ENCODE measurements at places on chromosomes 13 and 19.

DNA sequence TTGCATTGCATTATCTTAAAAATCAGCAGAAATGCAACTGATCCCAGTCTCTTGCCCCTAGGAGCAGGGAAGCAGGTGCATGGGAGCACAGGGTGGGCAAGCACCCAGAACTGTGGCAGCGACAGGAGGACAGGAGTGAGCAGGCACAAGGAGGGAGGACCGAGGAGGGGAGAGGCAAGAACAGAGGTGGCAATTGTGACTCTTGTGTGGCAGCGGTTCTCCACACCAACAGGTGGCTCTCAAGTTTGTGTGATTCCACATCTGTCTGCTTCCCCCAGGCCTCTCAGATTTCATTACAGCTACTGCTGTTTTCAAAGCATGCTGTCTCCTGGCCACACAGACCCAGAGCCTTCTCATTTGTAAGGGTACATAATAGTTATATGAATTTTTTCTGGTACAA, 108.5 kb downstream of the STK24 start:
- no peak overlapping the region for H3K4me3 ChIP-seq
- H3K27me3 ChIP-seq: no peaks in the 10 kb centered on the region
- no peaks in the 10 kb centered on the region for H3K36me3 ChIP-seq

- H3K36me3 ChIP-seq: no peaks in the 10 kb centered on the region
- H3K4me3 ChIP-seq: no peak overlapping the region
- H3K27ac ChIP-seq: no peak overlapping the region
- H3K4me1 ChIP-seq: no peaks in the 10 kb centered on the region
- DNase-seq: no peak
- no peaks in the 10 kb centered on the region for H3K27me3 ChIP-seq
Observed at GRCh38 chr13:72383646-72384045, 343.8 kb downstream of the MZT1 start.

DNA sequence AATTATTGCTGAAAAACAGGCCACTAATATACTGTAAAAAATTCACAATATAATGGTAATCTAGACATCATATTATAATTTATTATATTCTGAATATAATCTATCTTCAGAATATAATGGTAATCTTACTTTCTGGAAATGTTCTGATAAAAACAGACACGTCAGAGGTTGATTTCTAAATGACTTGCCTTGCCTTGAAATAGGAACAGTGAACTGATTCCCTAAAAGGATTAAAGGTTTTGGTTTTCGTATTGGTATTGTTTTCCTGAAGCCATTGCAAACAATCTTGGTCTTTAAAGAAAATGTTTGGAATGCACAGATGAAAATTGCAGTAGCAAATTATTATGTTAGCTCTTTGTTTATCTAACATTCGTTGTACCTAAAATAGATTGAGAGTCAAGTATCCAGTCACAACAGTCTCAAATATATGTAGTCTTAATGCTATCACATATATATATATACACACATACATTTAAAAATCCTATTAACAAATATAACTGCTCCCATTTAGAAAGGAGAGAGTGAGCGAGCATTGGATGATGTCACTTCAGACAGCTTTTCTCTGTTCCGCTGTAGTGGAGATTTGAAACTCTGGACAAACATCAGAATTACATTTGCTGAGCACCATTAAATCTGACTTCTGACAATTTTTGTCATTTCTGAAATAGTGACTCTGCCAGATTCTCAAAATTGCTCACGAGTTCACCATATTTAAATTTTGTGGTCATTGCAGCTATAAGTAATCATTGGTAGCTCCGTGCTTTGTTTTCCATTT, 1.7 kb downstream of the ITM2B start:
- peak overlapping the region; percentile 21 for H3K27ac ChIP-seq
- no peaks in the 10 kb centered on the region for H3K27me3 ChIP-seq
- H3K4me3 ChIP-seq: no peak overlapping the region
- H3K36me3 ChIP-seq: peaks cover 2% of the 10 kb centered on the region

GRCh38 chr13:68107667-68108066, 877.5 kb upstream of the PCDH9 start:
- no peak for DNase-seq
- H3K27ac ChIP-seq: no peak overlapping the region
- no peak overlapping the region for H3K4me3 ChIP-seq
- H3K4me1 ChIP-seq: no peaks in the 10 kb centered on the region
- no peaks in the 10 kb centered on the region for H3K36me3 ChIP-seq

GRCh38 chr13:22162889-22163288, 492.0 kb downstream of the FGF9 start:
- H3K4me3 ChIP-seq: no peak overlapping the region
- no peaks in the 10 kb centered on the region for H3K27me3 ChIP-seq
- no peaks in the 10 kb centered on the region for H3K4me1 ChIP-seq
- no peaks in the 10 kb centered on the region for H3K36me3 ChIP-seq
- DNase-seq: no peak

GRCh38 chr13:46577696-46578589, 25.0 kb downstream of the LRCH1 start:
- no peaks in the 10 kb centered on the region for H3K4me1 ChIP-seq
- H3K4me3 ChIP-seq: no peak overlapping the region
- no peaks in the 10 kb centered on the region for H3K36me3 ChIP-seq
- DNase-seq: no peak

DNA sequence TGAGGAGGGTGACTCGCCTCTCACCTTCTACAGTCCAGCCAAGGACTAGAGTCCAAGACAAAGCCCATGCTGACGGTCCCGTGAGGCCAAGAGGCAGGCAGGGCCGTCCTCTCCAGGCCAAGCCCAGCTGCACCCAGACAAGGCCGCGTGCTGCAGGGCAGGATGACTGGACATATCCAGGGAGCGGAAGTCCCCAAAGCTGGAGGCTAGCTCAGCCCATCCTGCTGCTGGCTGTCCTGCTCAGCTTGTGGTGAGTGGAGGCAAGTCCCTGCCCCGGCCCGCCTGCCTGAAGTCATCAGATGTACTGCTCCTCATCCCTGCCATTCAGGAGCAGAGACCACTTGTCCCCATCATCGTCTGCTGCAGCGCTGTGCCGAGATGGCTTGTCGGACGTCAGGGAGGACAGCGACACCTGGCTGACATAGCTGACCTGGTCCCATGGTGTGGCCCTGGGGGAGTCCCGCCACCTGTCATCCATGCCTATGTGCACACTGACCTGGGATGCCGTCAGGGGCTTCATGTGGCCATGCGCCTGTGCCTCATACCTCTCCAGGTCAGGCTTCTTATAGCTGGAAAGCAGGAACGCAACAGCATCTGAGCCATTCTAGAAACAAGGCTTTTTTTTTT, 72.8 kb downstream of the CCDC70 start:
- H3K4me1 ChIP-seq: no peaks in the 10 kb centered on the region
- no peaks in the 10 kb centered on the region for H3K36me3 ChIP-seq
- H3K27ac ChIP-seq: no peak overlapping the region
- H3K4me3 ChIP-seq: no peak overlapping the region
- no peak for DNase-seq
- no peaks in the 10 kb centered on the region for H3K27me3 ChIP-seq

GRCh38 chr19:3963458-3964255, 7.2 kb downstream of the DAPK3 start:
- peaks cover 3% of the 10 kb centered on the region for H3K36me3 ChIP-seq
- H3K4me1 ChIP-seq: peaks cover 3% of the 10 kb centered on the region
- no peak overlapping the region for H3K4me3 ChIP-seq

DNA sequence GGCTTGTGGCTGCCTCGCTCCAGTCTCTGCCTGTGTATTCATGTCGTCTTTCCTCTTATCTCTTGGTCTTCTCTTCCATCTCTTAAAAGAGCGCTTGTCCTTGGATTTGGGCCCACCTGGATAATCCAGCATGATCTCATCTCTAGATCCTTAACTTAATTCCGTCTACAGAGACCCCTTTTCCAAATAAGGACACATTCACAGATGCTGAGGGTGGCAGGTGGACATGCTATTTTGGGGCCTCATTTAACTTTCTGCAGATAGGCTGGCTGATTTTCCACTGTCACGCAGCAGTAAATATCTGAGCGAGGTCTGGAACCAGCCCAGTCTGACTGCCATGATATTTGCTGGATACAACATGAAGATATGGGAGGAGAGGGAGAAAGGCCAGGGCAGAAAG, 41.5 kb upstream of the TSHZ3 start:
- H3K27me3 ChIP-seq: no peaks in the 10 kb centered on the region
- no peaks in the 10 kb centered on the region for H3K4me1 ChIP-seq
- H3K4me3 ChIP-seq: no peak overlapping the region
- H3K27ac ChIP-seq: no peak overlapping the region
- no peak for DNase-seq

DNA sequence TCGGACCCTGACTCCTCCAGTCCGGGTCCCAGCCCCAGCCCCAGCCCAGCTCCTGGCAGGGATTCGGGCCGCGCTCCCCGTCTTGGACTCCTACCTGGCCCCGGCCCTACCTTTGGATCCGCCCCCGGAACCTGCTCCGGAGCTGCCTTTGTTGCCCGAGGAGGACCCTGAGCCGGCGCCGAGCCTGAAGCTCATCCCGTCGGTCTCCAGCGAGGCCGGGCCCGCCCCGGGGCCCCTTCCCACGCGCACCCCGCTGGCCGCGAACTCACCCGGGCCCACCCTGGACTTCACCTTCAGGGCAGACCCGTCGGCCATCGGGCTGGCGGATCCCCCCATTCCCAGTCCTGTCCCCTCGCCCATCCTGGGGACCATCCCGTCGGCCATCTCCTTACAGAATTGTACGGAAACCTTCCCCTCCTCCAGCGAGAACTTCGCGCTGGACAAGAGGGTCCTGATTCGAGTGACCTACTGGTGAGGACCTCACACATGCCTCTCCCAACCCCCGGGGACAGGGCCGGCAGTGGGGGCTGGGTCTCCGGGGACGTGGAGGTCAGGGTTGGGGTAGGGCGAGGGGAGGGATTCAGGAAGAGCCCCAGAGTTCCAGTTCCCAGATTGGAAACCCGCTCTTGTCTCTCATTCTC, 732 bp downstream of the SELENOV start:
- H3K4me3 ChIP-seq: peak overlapping the region; percentile 55
- peaks cover 26% of the 10 kb centered on the region for H3K4me1 ChIP-seq
- H3K27me3 ChIP-seq: peaks cover 23% of the 10 kb centered on the region
- DNase-seq: no peak

GRCh38 chr19:47418692-47419029, 666 bp downstream of the MEIS3 start:
- peak overlapping the region; percentile 39 for H3K4me3 ChIP-seq
- peaks cover 4% of the 10 kb centered on the region for H3K4me1 ChIP-seq
- no peak overlapping the region for H3K27ac ChIP-seq

DNA sequence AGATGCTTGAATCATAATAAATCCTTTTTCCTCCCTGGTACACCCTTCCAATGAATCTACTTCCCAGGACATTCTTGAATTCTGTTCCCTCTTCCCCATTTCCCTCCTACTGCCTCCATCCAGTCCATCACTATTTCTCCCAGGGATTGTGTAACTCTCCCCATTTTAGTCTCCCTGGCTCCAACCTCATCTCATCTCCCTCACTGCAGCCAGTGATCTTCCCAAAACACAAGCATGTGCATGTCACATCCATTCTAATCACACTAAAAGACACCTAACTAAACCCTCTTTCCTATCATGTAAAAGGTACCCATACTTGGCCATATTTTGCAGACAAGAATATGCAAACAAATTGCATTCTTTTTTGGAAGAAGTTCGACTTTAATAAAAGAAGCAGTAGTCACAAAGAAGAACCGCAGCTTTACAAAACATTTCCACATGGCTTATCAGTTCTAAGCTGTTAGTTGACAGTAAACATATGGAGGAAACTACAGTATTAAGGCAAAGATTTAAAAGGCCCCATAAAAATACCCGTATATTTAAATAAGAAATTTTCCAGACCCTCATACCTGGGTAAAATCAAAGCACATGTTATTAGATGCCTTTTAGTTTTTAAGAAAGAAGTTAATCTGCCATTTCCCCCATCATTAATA, 111.0 kb downstream of the KCTD12 start:
- H3K27me3 ChIP-seq: no peaks in the 10 kb centered on the region
- H3K4me3 ChIP-seq: no peak overlapping the region
- H3K4me1 ChIP-seq: no peaks in the 10 kb centered on the region
- H3K27ac ChIP-seq: no peak overlapping the region
- DNase-seq: no peak
- H3K36me3 ChIP-seq: no peaks in the 10 kb centered on the region

DNA sequence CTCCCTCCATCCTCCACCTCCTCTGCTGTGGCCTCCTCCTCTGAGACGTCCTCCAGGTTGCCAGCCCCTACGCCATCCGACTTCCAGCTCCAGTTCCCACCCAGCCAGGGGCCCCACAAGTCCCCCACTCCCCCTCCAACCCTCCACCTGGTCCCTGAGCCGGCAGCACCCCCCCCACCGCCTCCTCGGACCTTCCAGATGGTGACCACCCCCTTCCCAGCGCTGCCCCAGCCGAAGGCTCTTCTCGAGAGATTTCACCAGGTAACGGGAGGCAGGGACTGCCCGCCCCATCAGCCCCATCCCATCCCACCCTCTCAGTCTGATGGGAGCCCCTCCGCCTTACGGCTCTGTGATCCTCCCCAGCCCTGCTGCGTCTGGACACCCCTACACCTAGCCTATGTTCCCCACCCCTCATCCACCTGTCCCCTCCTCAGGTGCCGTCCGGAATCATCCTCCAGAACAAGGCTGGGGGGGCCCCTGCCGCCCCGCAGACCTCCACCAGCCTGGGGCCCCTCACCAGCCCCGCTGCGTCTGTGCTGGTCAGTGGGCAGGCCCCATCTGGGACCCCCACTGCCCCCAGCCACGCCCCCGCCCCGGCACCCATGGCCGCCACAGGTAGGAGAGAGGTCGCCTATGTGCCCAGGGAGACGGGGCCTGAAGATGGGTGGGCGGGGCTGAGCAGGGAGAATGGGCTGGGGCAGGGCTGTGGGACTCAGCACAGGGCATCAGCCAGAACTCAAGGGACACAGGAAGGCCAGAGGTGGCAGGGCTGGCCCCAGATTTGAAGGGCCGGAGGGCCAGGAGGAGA, 18.6 kb upstream of the EHD2 start:
- H3K27ac ChIP-seq: no peak overlapping the region
- DNase-seq: no peak
- H3K27me3 ChIP-seq: no peaks in the 10 kb centered on the region
- no peaks in the 10 kb centered on the region for H3K4me1 ChIP-seq
- no peaks in the 10 kb centered on the region for H3K36me3 ChIP-seq
- H3K4me3 ChIP-seq: no peak overlapping the region

DNA sequence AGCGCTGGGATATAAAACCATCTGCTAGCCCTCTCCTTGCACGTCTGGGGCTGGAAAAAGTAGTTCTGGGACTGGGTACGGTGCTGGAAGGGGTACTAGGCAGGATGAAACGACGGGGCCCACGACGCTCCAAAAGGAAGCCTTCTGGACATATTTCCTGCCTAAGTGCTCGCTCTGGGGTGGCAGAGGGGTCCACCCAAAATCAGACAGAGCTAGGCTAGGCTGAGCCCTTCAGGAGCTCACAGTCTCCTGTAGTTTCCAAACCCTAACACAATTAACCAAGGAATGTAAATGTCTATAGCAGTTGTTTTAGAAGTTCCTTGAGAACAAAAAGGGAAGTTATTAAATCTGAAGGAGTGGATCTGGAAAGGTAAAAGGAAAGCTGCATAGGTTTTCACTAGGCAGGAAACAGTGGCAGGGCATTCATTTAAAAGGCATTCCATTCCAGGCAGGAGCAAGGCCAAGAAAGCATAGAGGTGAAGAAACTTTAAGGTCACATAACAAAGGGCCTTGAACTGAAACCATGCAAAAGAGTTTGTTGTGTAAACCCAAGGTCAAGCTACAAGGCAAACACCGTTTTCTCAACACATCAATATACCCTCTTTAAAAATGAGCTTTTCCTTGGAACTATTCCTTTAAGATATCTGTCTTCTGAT, 634 bp upstream of the DIAPH3 start:
- no peaks in the 10 kb centered on the region for H3K27me3 ChIP-seq
- DNase-seq: no peak
- H3K36me3 ChIP-seq: no peaks in the 10 kb centered on the region
- peak overlapping the region; percentile 88 for H3K4me3 ChIP-seq
- peaks cover 5% of the 10 kb centered on the region for H3K4me1 ChIP-seq
- H3K27ac ChIP-seq: peak overlapping the region; percentile 96

GRCh38 chr13:23630349-23631093, 60.3 kb downstream of the TNFRSF19 start:
- no peaks in the 10 kb centered on the region for H3K27me3 ChIP-seq
- no peak overlapping the region for H3K27ac ChIP-seq
- no peaks in the 10 kb centered on the region for H3K4me1 ChIP-seq
- DNase-seq: no peak
- H3K4me3 ChIP-seq: no peak overlapping the region

Measured in Panc1 (cell line).